ENCODE measurements at places on chromosomes 5 and 9.

DNA sequence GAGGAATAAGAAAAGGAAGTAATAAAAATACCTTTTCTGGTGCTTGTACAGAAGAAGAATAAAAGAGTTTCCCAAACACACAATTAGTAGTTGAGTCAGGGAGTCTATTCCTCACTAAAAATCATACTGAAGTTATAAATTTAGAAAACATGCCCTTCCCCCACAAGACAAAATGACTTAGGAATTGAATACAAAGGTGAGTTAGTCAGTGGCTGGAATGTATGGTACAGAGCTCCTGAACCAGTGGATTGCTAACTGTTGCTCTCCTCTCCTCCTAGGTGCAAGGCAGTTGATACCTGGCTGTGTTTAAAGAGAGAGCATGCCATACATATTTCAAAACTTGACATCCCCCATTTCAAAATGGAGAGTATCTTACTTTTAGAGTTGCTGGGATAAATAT, 1.9 kb downstream of the GDA start:
- DNase-seq = no peak

GRCh38 chr9:121888438-121888775, 204.7 kb downstream of the TTLL11 start:
- DNase-seq = peak; percentile 85

GRCh38 chr5:62315376-62316175, 9.6 kb downstream of the KIF2A start:
- DNase-seq = peak; percentile 46

- DNase-seq = peak; percentile 74
These were observed 16.8 kb downstream of the SERINC5 start for GRCh38 chr5:80238778-80239679.

GRCh38 chr5:68641211-68641610, 425.7 kb downstream of the PIK3R1 start:
- DNase-seq = no peak

DNA sequence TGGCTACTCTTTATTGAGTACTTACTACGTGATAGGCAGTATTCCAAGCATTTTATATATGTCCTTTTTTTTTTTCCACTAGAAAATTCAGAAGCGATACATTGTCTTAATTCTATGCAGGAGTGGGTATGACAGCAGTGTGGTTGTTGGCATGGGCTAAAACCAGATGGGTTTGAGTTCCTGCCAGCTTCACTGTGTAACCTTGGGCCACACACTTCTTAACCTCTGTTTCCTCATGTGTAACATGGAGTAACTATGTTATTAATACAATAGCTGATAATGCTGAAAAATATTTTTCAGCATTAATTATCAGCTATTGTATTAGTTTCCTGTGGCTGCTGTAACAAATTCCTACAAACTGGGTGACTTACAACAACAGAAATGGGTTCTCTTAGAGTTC, 12.0 kb downstream of the SNX18 start:
- no peak for DNase-seq

DNA sequence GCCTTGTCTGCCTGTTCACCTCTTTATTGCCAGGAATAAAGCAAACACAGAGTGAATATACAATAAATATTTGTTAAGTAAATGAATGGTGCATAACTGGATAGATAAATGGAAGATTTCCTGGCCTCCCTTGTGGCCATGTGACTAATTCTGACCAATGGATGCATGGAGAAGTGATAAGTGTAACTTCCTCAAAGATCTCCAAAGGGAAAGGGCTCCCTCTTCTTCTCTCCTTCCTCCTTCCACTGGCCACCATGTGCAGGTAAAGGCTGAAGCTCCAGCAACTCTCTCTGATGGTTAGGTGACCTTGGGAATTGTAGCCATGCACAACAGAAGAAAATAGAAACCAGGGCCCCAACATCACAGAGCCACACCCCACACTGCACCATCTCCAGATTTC, 174.4 kb downstream of the EBF1 start:
- DNase-seq = no peak

DNA sequence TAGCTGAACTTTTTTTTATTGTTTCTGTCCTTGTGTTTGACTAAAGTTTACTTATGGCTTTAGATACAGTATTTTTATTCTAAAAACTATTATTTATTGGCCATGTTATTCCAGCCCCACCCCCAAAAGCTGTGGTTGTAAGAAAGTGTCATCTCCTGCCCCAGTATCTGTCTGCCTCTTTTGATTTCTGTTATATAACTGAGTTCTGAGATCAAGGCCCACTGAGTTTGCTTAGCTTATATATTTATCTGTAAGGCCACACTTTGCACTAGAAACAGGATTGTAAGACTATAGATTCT, 116.8 kb upstream of the TNFAIP8 start:
- DNase-seq = no peak

GRCh38 chr5:111584651-111585050, 72.3 kb upstream of the STARD4 start:
- DNase-seq = peak; percentile 68

DNA sequence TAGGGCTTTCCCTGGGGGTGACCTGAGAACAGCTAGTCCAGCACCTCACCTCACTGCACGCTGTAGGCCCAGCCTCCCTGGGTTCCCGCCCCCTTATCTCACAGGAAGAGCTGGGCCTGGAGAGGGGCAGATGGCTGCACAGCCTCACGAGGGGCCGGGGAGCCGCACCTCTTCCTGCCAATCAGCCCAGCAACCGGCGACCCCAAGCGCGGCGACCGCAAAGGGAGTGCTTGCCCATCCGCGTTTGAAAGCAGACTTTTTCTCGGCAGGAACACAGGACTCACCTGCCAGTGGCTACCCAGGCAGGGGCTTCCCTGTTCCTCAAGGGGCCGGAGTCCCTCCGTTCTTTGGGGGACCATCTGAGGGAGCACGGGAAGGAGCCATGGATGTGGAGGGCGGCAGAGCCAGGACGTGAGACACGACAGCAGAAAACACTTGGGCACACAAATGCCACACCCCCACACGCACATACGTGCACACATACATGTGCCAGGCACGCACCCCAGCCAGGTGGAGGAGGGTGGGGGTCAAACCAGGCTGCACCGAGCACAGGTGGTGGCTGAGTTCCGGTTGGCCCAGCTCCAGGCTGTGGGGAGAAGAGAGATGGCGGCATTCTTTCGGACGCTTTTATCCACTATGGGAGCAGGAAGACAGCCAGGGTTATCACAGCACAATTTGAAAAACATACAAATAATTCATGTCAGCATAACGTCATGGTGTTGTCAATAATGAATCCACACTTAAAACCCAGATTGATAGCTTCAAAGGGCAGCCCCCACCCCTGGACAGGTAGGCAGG, 11.3 kb downstream of the TMEM250 start:
- DNase-seq = no peak

GRCh38 chr9:20634895-20635294, 12.6 kb upstream of the MLLT3 start:
- no peak for DNase-seq

DNA sequence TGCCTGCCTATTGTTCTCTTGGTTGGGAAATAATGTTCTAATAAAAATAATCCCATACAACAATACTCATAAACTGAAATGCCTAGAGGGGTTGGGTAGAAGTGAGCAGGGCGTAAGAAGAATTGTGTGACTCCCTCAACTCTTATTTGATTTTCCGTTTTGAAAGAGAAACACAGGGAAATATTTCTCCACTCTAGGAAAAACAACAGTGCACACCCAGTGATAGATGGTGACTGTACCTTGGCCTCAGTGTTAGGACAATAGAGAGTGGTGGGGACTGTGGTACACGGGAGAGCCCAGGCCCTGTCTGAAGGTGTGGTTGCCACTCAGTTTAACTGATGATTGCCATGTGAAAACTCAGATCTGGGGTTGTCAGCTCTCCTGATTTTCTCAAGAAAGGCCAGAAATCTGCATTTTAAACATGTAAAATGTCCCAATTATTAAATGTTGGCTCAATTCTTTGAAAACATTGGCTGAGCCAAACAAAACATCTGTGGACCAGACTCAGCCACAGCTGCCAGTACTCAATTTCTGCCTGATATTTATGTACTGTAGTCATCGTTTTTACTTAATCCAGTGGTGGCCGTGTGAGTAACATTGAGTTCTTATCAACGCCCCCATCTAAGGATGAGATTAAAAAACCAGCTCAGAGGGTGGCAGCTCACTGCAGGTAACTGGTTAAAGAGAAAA, 103.8 kb upstream of the ZNF618 start:
- peak; percentile 88 for DNase-seq

DNA sequence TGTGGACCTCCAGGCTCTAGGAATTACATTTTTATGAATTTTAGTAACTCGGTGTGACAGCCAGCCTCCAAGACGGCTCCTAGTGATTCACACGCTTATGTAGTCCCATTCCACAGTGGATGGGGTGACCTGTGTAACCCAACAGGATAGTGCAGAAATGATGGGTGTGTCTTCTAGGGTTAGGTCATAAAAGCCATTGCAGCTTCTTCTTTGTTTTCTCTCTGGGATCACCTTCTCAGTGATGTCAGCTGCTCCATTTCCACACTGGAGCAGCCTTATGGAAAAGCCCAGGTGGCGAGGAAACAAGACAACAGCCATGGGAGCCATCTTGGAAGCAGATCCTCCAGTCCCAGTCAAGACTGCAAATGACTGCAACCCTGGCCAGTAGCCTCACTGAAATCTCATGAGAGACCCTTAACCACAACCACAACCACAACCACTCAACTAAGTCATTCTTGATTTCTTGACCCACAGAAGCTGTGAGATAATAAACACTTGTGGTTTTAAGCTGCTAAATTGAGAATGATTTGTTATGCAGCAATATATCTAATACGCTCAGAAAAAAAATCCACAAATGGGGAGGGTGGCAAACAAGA, 5.1 kb upstream of the GNPDA1 start:
- DNase-seq = peak; percentile 53

DNA sequence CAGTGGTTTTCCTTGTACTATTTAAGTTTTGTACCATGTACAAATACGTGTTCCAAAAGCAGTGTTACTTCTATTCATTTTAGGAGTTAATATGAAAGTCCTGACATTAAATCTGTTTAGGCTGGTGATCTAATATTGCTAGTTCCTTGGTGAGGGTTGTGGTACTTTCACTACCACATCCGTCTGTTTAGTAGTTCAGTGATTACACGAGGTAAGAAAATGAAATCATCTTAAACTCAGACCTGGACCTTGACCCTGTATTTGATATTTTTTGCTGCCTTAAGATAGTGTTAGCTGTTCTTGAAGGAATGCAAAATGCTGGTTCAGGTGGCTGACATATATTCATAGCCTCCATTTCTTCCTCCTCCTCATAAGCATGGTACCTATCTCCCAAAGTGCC, 50.3 kb downstream of the MTAP start:
- no peak for DNase-seq

GRCh38 chr5:164020116-164020515, 514.7 kb downstream of the MAT2B start:
- DNase-seq = no peak
